ENCODE measurements at places on chromosomes 2 and 18.

GRCh38 chr2:230453006-230453405, 37.0 kb downstream of the SP100 start:
- DNase-seq: no peak

GRCh38 chr18:68316636-68317035, 398.3 kb downstream of the TMX3 start:
- DNase-seq: peak; percentile 34

- DNase-seq: no peak
Measured at GRCh38 chr2:62054916-62055450, 140.9 kb upstream of the B3GNT2 start.

DNA sequence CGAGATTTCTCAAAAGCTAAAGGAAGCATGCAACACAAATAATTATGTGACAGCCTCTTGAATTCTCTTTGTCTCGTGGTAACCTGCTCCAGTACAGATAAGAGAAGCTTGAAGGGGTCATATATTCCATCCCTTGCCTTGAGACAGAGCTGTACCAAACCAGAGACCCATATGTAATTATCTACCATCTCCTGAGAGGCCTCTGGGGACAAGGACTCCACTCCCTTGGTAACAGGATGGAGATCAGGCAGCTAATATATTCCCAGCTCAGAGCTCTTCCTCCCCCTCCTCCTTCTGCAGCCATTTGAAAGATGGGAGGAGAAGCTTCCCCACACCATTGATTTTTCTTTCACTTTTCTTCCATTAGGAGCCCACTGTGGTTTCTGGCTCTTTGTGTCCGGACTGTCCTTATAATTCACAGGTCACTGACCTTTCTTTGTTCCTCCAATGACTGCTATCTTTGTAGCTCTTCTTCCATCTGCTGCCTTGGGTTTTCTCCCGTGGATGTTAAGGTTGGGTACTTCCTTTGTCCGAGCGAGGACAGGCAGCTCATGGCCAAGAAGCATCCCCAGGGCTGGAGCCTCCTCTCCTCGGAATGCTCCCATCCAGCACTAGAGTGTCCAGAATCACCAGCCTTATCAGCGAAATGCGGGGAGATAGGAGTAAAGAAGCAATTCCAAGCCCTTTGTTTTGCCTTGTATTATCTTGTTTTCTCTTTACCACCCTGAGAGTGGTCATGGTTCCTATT, 72.6 kb upstream of the STPG4 start:
- DNase-seq: no peak

DNA sequence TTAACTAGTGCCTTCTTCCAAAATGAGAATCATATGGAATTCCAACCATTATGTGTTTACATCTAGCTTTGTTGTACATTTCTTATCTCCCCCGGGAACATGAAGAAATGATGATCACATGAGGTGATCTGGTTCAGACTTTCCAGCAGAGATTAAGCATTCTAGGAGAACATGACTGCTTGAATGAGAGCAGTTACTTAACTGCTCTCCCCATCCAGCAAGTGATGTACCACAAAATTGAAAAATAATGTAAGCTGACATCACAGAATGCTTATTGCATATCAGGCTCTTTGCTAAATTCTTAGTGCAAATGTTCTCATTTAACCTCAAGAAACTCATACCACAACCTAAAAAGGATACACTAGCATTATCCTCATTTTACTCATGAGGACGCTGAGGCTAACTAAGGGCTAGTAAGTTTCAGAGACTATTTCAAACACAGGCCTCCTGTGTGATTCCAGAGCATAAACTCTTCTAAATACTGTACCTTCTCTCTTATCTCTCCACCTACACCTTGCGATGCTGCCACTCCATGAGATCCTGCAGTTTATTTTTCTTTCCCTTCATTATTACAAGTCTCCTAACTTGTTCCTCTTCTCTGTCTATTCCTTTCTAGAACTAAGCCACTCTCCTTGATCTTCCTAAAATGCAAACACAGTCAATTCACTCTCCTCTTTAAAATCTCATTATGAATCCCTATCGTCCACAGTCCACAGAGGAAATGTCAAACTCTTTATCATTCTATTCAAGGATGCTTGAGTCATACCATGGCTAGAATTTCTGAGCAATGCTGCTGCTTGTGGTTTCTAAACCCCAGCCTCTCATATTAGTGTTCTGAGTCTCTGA, 1224.8 kb upstream of the ZEB2 start:
- DNase-seq: peak; percentile 88

GRCh38 chr2:96506016-96506906, 1.1 kb upstream of the NEURL3 start:
- DNase-seq: no peak

DNA sequence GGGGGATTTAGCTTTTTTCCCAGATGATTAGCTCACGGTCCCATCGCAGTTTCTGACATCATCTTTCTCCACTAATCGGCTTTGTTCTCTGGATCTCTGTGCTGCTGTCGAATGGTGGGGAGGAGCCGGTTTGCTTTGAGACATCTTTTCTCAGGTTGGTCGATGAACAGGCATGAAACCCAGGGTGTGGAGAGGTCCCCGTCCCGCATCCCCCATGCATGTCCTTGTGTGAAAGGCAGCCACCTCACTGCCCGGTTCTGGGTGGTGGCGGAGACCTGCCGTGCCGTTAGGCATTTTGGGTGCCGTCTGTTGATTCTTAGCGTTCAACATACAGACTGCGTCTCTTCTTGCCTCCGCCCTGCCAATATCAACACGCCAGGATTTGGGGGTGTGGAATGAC, 57.8 kb downstream of the CTDP1 start:
- DNase-seq: no peak

DNA sequence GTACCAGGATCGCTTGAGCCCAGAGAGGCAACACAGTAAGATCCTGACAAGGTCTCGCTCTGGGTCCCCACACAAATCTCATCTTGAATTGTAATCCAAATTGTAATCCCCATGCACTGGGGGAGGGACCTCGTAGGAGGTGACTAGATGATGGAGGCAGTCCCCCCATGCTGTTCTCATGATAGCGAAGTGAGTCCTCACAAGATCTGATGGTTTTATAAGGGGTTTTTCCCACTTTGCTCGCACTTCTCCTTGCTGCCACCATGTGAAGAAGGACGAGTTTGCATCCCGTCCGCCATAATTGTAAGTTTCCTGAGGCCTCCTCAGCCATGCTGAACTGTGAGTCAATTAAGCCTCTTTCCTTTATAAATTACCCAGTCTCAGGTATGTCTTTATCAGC, 46.0 kb upstream of the SERTAD2 start:
- DNase-seq: no peak

DNA sequence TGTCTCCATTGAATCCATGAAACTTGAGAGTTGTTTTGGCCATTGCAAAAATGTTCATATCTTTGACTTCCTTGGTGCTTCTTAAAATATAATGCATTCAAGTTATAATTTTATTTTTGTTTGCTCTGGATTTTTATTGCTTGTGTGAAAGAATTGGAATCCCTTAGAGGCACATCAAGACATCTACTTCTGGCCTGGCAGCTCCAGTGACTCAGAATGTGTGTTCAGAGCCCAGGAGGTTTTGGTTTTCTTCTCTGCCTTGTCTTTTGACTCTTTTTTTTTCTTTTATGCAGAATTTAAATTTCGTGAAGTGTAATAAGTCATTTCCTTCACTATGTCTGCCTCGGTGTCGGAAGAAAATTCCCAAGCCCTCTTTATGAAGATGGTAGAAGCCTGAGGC, 180.2 kb downstream of the LTBP1 start:
- DNase-seq: peak; percentile 68

- no peak for DNase-seq
Measured at GRCh38 chr2:218012284-218012683, 9.5 kb upstream of the TNS1 start.

DNA sequence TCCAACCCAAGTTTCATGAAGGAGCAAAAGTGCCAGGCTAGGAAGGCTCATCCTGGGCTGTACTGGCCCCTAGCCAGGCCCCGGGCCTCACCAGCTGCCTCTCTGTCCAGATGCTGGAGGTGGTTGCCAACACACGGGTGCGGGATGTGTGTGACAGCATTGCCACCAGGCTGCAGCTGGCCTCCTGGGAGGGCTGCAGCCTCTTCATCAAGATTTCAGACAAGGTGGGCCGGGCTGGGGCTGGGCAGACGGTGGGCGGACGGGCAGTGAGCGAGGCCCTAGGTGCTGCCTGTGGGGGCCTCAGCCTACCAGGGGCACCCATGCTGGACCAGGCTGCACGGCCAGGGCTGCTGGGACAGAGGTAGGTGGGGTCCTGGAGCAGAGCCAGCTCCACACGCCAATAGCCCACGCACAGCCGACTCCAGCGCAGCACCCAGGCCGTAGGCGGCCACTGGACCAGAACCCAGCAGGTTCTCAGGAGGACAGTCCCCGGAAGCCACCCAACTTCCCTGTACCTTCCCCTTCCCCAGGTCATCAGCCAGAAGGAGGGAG, 11.8 kb upstream of the GPR17 start:
- peak; percentile 21 for DNase-seq

DNA sequence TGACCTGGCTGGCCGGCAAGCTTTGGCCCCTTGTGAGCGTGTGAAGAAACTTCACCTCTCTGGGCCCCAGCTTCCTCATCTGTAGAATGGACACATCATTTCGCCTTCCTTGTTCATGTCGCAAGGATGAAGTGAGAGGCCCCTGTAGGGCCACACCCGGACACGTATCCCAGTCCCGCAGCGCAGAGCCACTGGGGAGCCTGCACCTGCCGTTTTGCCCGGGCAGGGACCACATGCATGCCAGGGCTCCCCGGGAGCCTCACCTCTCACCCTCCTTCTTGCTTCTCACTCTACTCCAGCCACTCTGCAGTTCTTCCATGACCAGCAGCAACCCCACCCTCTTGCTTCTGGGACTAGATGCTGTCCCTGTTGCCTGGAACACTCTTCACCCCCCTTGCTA, 77.5 kb downstream of the FAM168B start:
- DNase-seq: no peak

DNA sequence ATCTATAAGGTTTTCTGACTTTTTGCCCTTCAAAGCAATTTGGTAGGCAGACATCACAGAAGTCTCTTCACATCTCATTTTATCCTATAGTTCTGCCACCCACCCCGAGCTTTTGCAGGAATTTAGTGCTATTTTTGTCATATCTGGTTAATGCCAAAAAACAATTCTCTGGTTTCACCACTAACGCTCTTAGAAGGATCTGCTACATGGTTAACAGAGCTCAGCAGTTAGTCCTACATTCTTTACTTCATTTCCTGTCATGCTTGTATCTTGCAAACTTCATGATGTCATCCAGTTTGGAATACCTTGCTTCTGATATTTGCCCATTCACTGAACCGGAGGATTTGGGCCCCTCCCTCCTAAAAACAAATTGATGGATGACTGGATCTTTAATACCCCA, 116.8 kb upstream of the SERPINE2 start:
- peak; percentile 55 for DNase-seq

- DNase-seq: no peak
Measured at GRCh38 chr18:36895606-36896005, 66.7 kb downstream of the KIAA1328 start.

- DNase-seq: peak; percentile 33
Measured at GRCh38 chr2:175877845-175878544, 124.1 kb downstream of the LNPK start.

- no peak for DNase-seq
Measured at GRCh38 chr2:193517615-193518014, 1322.9 kb upstream of the TMEFF2 start.

DNA sequence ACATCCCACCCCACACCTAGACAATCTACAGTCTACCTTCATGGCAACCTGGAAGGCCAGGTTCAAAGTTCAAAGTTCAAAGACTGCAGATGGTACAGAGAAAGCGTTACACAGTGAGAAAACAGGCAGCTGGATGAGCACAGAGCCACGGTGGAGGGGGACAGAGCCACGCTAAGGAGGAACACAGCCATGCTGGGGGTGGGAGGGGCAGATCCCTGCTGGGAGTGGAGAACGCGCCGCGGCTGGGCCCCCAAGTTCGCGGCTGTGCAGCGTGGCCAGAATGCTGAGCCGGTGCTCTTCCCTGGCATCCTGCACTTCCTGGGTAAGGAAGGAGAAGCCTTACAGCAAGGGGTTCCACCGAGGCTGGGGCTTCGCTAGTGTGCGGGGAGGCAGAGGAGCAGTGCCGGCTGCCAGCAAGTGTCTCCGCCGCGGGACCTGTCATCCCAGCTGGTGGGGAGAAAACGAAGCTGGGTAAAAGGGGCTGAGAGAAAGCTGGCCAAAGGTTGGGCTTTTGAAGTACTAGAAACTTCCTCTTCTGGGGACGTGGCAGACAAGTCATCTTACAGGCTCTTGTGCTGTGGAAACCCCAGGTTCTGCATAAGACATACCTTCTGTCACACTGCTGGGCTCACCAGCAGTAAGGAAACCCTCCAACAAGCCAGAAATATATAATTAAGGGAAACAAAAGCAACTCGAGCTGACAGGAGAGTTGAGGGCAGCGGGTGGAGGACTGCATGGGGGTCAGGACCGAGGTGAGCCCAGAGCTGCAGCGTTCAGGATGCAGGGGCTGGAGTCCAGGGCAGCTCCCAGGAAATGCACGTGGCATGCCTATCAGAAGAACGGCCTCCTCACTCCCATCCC, 115.5 kb downstream of the HDAC4 start:
- DNase-seq: no peak

DNA sequence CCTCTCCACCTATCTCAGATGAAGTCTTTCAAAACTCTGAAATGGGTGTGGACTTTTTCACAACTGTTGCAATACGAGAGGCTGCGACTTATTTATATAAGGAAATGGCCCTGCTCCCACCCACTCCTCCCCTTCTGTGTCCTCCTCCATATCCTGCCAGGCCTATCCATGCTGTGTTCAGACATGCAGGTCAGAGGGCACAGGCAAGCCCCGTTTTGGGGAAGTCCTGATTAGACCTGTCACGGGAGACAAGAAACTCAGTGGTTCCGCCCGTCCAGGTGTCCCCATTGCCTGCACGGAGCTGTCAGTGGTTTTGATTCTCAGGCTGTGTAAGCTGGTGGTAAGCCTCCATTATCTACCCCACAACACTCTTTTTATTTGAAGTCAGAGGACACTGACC, 99.6 kb upstream of the MGAT5 start:
- no peak for DNase-seq

GRCh38 chr2:126704434-126705160, 48.6 kb downstream of the GYPC start:
- DNase-seq: peak; percentile 37

- DNase-seq: no peak
Measured at GRCh38 chr18:36536426-36536825, 238.9 kb downstream of the FHOD3 start.

DNA sequence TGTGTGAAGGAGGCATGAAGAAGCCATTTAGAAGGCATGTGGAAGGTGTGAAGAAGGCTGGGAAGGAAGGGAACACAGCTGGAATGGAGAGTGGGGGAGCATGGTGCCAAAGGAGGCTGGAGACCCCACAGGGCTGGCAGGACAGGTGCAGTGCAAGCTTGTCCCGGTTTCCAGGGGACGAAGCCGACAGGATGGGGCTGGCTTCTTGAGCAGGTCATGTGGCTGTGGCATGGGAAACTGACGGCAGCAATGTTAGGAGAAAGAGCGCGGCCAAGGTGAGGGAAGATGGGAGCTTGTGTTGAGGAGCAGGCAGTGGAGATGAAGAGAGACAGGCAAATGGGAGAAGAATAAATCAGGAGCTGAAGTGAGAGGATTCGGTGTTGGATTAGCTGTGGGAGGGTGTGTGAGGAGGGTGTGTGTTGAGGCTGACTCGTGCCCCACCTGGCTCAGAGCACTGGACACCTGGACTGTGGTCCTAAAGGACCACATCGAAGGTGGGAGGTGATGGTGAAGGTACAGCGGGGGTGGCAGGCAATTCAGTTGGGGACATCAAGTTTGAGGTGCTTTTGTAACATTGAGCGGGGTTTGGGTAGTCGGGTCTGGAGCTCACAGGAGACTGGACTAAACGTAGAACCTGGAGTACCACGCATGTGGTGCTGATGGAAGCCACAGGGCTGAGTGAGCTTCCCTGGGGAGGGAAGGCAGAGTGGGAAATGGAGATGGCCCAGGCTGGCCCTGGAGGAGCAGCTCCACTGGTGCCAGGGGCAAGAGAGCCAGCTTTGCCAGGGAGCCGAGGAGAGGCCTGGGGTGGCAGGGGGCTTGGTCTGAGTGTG, 165.6 kb upstream of the HDAC4 start:
- no peak for DNase-seq
